ENCODE measurements at places on chromosomes 12 and 14.

- no peak for DNase-seq
These were observed 51.0 kb downstream of the WDHD1 start for GRCh38 chr14:54975856-54976255.

- no peak for DNase-seq
These were observed 57.2 kb downstream of the PIWIL1 start for GRCh38 chr12:130394906-130395305.

DNA sequence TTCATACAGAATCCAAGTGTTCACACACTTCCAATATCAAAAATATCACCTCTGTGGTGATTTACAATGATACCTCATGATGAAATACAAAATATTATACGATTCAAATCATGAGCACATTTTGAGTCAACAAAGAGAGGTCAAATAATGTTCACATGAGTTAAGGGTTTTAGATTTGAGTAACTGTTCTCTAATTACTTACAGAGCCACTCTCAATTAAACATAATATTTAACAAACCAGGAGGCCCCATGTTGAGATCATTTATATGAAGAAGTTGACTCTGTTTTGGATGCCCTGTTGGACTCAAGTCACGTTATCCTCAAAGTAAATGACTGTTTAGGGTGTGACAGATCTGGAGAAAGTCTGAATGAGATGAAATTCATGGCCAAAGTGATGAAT, 53.5 kb downstream of the NUAK1 start:
- no peak for DNase-seq

DNA sequence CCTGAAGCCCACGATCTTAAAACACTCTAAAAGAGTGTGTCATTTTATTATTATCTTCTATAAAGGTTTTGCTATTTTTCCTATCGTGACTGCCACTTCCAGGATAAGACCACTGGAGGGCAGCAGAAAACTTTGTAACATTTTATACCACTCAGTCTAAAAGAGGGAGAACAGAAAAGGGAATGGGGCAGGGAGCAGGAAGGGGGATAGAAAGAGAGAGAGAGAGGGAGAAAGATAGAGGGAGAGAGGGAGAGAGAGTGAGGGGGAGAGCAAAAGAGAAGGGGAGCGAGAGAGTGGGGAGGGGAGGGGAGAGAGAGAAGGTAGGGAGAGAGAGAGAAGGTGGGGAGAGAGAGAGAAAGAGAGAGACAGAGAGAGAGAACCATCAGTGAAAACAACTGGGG, 2.0 kb upstream of the ART4 start:
- peak; percentile 54 for DNase-seq

- DNase-seq, result no peak
These were observed 9.9 kb upstream of the CCT2 start for GRCh38 chr12:69575346-69575745.

- DNase-seq, result no peak
These were observed 73.8 kb upstream of the SRSF5 start for GRCh38 chr14:69693145-69693544.

DNA sequence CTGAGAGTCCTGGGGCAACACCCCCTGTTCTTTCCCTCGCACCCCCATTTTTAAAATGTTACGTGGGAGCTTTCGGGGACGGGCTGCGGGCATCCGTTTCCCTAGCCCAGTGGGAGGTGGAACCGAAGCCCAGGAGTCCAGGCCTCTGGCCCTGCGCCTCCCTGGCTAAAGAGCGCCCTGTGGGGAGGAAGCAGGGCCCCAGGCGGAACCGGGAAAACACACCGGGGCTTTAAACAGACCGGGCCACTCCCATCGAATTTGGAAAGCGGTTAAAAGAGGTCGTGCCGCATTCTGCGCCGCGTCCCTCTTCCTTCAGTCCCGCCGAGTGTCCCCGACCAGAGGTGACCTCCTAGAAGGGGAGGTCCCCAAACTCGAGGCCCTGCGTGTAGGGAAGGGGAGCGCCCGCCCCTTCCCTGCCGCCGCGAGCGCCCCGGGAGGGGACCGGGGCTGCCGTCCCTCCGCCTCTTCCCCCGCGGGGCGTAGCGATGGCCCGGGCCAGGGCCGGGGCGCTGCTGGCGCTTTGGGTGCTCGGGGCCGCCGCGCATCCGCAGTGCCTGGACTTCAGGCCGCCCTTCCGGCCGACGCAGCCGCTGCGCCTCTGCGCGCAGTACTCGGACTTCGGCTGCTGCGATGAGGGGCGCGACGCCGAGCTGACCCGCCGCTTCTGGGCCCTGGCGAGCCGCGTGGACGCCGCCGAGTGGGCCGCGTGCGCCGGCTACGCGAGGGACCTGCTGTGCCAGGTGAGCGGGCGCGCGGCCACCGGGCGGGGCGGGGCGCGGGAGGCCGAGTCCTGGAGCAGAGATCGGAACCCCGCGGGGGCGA, at the start of gene HHIPL1:
Gene HHIPL1, plus strand, starts transcription at position 407 of the 822 bp plus-strand sequence. Its CDS starts 79 bp downstream, at position 486.
- no peak for DNase-seq

- DNase-seq, result no peak
These were observed 19.0 kb downstream of the PRPF40B start for GRCh38 chr12:49642370-49642802.

DNA sequence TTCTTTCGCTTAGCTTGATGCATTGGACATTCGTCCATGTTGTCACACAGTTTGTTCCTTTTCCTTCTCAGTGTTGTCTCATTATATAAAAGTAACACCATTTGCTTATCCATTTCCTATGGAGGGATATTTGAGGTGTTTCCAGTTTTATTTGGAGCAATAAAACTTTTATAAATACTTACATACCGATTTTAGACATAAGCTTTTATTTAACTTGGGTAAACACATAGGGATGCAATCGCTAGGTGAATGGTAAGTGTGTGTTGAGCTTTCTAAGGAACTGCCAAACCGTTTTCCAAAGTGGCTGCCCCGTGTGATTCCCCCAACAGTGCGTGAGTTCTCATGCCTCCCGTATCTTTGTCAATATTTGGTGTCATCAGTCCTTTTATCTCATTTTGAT, 95.2 kb upstream of the DYNC1H1 start:
- DNase-seq, result no peak

GRCh38 chr12:94429633-94430032, 30.0 kb downstream of the CEP83 start:
- DNase-seq, result no peak

- no peak for DNase-seq
These were observed 210.0 kb downstream of the PPM1H start for GRCh38 chr12:62724947-62725451.

DNA sequence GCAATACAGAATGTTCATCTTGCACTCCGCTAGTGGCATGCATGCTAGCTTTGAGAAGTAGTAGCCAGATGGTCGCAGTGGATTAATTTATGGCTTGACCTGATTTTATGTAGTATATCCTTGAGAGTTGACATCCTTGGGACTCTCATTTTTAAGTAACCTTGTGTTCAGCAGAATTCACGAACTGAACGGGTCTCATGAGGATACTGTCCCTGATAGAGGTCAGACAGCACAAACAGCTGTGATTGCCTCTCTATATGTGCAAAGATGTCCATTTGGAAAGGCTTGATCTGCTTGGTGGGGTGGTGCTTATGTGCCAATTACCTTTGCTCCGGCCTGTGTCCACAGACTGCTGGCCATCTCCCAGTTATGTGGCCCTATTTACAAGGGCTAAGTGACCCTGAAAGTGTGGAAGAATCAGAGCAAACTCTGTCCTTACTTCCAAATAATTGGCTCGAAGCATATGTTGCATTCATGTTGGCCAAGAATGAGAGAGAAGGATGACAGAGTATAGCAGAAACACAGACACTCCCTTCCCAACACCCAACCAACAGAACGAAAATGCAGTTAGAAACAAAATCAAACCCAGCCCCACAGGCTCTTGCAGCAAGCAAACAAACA, 167.1 kb downstream of the CRADD start:
- DNase-seq, result no peak

DNA sequence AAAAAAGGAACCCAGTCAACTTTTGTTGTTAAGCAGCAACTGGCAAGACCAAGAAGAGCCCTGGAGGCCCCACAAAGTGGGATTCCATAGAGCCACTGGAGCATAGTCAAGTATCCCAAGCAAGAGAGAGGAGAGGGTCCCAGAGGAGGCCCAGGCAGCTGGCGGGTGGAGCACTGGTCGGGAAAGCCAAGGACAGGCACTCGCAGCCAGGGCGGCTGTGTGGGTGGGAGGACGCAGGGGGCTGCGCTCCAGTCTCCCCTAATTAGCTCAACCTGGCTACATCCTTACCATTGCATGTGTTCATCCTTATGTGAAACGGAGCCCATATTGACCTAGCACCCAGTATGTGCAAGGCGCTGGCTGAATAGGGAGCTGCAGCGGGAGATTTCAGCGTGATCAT, 18.3 kb upstream of the ZFP36L1 start:
- no peak for DNase-seq

DNA sequence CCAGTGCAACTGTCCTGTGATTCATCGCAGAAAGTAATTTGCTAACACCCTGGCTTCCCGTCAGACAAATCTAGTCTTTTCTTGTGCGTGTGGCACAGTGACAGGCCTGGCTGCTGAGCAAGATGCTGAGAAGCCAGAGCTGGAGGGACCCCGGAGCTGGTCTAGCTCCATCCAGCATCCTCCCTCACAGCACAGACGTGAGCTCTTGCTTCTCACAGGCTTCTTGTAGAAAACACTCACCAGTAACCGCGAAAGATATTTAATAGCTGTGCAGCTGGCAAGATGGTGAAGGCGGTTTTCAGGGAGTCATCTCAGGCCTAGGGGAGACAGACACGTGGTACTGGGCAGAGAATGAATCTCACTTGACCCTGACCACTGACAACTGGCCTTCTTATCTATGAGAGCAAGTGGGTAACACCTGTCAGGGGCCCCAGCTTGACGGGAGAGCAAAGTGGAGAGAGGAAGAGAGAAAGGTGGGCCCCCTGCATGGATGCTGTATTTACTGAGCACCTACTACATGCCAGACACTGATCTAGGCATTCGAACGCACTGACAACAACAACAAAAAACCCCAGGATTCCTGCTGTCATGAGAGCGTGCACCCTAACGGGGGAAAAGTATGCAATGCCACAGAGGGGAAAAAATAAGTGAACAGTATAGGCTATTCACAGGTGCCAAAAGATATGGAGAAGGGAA, 63.3 kb downstream of the CCDC88C start:
- DNase-seq, result no peak

DNA sequence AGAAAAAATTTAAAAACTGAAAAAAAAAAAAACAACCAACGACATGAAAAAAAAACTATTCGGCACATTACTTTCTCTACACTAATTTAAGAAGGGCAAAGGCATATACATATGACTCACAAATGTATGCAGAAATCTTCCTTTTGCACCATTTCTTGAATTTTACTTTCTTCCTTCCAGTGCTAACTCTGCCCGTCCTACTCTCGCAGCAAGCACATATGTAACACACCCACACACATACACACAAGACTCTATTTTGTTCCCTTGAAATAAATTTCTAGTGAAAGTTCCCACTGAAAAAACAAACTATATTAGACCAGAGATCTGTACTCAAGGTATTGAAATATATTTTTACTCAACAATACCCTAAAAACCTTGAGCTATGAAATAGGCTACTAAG, 14.6 kb downstream of the BTG1 start:
- DNase-seq, result no peak

DNA sequence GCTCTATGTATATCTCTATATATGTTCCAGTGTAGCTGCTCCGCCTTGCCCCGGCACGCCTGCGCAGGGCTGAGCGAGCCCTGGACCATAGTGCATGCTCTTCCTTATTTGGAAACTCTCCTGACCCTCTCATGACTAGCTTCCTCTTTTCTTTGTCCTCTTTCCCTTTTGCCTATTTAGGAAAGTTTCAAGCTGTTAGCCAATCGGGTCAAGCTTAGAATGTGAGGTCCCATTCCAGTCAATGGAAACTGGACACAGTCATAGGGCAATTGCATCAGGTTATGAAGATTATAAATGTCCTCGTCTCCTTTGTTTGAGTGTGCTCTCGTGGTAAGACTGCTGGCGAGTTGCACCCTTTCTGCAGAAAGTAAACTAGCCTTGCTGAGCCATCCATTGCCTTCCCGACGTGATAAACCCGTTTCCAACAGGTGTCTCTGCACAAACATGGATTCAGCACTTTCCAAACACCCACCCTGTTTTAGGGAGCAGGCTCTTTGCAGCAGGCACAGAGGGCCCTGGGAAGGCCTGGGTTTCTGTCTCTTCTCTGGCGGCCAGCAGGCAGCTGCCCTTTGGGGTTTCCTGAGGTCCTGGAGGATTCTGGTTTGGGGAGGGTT, 30.9 kb downstream of the CCDC92 start:
- no peak for DNase-seq

- DNase-seq, result no peak
These were observed 24.6 kb upstream of the ANP32D start for GRCh38 chr12:48447755-48448154.

- no peak for DNase-seq
These were observed 250.2 kb downstream of the DACT1 start for GRCh38 chr14:58887931-58888330.

- DNase-seq, result peak; percentile 35
These were observed 35.5 kb upstream of the TSPAN9 start for GRCh38 chr12:3041558-3042164.

- no peak for DNase-seq
These were observed 82.7 kb downstream of the FUT8 start for GRCh38 chr14:65495196-65495595.

DNA sequence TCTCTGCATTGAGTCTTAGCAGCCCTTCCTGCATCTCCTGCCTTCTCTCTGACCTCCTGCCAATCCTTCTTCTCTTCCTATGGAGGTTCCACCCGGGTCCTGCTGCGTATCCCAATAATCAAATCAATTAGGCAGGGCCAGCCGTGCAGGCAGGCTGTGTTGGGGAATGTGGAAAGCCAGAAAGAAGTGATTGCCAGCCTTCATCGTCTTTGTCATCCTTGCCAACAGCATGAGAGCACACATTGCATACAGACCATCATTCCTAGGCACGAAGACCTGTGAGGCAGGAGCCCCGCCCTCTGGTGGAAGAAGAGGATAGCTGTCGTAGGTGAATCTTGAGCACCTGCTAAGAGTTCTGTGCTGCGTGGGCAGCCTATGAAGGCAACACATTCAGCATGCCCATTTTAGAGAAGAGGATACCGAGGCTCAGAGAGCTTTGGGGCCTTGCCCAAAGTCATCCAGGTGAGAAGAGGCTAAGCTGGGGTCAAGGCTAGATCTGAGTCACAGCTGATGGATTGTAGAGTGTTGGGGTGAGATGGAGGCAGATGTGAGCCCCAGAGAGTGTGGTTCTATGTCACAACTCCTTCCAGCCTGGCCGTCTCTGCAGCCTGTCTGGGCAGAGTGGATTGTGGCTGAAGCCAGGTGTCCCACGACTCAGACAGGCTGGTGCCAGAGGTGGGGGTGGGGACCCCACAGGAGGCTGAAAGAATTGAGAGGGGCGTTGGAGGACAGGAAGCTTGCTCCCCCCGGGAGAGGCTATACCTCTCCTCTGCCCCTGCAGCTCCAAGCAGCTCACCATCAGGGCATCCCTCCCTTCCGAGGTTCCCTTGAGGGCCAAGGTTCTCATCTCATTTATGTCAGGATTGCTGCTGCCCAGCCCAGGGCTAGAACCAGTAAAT, 12.7 kb downstream of the C14orf132 start:
- DNase-seq, result no peak

DNA sequence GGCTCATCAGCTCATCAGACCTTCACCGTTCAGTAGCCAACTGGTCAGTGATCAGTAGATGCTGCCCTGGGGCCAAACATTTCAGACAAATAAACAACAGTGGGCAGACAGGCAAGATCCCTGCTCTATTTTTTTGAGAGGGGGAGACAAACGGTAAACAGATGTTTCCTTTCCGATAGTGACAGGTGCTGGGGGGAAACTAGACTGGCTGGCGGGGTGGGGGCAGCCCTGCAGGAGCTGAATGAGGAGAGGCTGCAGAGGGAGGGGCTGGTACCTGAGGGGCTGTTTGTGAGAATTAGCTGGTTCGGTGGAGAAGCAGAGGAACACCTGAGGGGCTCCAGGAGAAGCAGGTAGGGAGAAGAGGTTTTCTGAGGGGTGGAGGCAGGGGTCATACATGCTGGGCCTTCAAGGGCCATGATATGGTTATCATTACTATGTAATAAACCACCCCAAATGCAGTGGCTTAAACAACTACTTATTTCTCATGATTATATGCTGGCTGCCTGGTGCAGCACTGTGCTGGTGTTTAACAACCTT, 8.2 kb upstream of the GOLGA3 start:
- no peak for DNase-seq

Data from effector memory CD8-positive, alpha-beta T cell (primary cell).